ENCODE measurements at places on chromosomes 2 and 18.

DNA sequence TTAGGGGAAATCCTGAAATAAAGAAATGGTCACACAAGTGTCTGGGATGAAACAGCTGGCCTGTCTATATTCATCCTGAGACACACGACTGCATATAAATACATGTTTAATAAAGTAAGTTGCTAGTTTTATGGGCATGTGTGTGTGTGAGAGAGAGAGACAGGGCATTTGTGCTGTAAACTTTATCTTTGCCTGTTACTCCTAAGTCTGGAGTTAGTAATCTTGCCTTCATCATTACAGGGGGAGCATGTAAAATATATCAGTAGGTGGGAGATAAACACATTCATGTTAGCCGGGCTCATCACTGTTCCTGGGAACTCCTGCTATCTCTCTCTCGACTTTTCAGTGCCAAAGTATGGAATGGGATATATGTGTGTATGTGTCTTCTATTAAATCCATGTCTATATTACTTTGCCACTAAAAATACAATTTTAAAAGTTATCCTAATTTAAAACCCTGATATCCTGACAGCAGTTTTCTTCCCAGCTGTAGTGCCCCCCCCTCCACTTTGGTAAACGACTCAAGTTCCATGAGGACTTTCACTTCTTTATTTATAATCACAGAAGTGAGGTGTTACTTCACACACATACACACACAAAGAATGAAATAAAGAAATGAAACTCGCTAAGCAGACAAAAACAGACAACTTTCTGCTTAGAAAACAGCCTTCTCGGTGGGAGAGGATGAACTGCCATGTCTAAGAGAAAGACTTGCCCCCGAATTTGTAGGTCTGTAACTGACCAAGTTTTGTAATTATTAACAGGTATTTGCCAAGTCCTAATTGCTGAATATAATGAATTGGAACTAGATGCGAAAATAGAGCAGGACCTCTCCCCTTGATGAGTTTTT lies 947 bp downstream of the ZEB2 start:
- DNase-seq = no peak

DNA sequence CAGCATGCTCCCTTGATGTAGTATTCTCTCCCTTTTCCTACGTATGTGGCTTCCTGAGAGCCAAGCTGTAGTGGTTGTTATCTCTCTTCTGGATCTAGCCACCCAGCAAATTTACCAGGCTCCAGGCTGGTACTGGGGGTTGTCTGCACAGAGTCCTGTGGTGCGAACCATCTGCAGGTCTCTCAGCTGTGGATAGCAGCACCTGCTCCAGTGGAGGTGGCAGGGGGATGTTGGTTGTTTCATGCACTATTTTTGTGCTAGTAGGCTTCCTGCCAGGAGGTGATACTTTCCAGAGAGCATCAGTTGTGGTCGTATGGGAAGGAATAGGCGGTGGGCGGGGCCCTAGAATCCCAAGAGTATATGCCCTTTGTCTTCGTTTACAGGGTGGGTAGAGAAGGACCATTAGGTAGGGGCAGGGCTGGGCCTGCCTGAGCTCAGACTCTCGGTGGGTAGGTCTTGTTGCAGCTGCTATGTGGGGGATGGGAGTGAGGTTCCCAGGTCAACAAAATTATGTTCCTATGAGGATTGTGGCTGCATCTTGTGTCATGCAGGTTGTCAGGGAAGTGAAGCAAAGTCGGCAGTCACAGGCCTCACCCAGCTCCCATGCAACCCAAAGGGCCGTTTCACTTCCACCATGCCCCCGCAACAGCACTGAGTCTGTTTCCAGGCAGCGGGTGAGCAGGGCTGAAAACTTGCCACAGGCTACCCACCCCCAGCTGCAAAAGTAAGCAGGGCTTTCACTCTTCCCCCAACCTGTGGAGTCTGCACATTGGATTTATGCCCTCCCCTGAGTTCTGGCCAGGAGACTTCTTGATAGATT lies 1139.5 kb downstream of the BCL11A start:
- peak; percentile 87 for DNase-seq

DNA sequence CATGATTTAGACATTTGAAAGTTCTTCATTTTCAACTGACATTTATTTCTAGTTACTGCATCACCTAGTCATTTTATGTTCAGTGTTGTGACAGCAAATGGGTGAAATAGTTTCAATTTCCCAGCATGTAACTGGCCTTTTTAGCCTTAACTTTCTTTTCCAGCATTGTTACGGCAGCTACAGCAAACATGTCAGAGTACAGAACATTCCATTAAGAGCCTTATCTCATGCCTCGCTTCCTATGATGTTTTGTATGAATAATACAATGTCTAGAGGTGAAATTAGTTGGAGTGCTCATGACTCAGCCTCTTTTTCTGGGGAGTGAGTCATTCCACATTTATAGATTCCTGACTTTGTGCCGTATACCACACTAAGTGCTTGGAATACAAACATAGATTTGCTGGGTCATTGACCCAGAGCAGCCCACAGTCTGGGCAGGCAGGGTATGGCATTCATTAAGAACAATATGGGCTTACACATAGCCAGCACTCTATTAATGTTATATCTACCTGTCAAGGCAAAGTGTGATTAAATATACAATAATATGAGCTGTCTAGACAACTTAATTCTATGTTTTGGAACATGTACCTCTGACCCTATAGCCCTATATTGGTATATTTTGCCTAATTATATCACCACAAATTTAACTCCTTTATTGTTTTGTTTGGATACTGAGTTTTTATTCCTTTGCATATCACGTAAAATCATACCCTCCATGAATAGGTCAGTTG lies 72.2 kb downstream of the MAP2 start:
- no peak for DNase-seq

DNA sequence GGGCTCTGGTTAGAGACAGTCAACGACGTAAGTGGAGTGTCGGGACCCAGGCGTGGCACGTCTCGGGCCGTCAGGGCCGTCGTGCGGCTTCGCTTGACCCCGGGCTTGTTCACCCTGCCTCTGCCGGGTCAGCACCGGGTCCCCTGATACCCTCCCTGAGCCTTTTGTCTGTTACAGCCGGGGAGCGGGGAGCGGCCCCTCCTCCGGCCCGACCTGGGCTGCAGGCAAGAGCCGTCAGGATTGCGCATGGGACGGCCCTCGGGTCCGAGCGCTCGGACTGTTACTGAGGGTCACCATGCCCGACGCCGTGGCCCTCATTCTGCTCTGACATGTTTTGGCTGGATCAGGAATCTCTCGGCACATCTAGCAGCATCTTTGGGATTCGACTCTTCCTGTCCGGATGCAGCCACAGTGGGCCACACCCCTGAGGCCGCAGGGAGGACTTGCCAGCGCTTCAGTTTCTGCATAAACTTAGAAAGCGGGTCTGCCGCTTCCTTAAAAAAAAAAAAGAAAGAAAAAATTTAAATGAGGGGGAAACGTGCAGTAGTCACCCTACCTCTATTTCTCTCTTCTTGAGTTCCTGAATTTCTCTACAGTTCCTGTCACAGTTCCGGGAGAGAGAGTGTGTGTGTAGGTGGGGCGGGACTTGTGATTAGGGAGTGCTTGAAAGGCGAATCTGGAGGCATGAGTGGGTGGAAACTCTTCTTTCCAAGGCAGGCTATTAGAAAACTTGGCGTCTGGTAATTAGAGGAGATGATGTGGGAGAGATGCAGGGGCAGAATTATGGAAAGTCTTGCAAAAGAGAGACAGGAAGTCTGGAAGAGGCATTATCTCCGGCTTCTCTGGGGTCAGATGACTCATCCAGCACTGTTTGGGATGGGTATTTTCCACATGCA lies 909 bp downstream of the TMEM87B start:
- peak; percentile 4 for DNase-seq

DNA sequence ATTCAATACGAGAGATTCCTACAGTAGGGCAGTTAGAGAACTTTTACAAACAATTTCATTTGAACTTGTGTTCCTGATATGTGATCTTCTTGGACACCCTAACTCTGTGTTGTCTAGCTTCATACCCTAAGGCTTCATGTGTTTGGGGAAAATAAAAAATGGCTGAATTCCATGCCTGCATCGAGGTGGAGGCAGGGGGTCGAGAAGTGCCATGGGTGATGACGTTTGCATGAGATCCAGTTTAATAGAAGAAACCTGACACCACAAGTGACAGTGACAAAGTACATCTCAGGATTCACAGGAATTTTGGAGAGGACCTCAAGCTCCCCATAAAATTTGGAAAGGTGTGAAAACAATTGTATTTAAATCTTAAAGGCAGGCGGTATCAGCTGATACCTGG lies 169.2 kb upstream of the NABP1 start:
- DNase-seq = no peak

DNA sequence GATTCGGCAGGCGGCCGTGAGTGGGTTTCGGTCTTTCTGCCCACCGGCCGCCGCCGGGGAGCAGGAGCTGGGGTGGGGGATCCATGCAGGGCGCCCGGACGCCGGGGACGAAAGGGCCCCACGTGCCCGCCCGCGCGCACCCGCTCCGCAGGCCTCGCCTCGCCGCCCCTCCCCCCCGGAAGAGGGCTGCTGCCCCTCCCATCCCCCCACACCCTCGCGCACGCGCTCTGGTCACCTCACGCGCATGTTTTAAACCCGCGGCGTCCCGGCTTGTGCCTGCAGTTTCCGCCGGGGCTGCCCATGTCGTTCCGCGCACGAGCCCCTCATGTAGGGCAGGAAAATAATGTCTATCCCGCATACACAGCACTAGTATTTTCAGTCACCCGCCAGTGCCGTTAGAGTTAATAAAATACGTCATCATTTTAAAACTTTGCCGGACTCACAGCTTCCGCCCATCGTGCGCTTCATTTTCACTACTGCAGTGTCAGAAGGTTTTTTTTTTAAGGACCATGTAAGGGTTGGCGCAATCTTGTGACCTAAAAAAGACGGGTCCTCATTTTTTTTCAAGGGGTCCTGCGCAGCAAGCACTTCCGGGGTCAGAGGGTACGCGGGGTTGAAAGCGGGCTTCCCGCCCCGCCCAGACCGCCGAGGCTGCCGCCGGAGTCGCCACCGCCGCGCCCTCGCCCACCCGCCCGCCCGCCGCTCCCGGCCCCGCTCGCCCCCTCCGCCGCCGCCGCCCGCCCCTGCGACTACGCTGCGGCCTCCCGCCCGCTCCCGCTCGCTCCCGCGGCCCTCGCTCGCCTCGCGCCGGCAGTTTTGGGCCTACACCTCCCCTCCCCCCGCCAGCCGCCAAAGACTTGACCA lies at the start of gene PCBP1:
Gene PCBP1 (plus strand): TSS at position 640 of the 864 bp plus-strand sequence. CDS start 267 bp downstream, outside the sequence.
- peak; percentile 92 for DNase-seq

DNA sequence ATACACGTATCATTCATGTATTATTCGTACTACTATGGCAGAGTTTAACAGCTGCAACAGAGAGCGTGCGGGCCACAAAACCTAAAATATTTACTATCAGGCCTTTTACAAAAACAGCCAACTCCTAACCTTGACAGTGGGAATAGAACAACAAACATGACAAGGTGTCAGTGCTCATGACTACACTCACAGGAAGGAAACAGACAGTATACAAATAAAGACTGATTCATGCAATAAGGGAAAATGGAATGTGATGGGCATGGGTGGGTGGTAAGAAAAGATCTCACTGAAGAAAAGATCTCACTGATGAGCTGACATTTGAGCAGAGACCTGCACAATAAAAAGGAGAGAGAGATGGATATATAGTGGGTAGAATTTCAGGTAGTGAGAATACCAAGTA lies 347.8 kb downstream of the ALK start:
- no peak for DNase-seq

DNA sequence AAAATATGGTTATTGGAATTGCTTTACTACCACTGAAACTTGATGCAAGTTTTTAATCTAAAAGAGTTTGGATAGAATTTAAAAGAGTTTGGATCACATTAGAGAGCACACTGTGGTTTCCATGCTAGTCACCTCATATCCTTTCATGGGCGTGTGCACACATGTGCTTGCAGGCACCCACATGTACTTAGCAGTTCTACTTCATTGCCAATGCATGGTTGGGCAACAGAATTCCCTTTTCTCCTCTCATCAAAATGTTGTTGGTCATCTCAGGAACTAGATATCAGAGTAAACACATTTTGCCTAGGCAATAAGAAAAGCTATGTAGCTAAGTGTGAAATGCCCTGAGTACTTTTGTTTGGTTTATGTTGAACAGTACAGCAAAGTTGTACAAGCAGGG lies 254.1 kb upstream of the RASGRP3 start:
- DNase-seq = no peak

DNA sequence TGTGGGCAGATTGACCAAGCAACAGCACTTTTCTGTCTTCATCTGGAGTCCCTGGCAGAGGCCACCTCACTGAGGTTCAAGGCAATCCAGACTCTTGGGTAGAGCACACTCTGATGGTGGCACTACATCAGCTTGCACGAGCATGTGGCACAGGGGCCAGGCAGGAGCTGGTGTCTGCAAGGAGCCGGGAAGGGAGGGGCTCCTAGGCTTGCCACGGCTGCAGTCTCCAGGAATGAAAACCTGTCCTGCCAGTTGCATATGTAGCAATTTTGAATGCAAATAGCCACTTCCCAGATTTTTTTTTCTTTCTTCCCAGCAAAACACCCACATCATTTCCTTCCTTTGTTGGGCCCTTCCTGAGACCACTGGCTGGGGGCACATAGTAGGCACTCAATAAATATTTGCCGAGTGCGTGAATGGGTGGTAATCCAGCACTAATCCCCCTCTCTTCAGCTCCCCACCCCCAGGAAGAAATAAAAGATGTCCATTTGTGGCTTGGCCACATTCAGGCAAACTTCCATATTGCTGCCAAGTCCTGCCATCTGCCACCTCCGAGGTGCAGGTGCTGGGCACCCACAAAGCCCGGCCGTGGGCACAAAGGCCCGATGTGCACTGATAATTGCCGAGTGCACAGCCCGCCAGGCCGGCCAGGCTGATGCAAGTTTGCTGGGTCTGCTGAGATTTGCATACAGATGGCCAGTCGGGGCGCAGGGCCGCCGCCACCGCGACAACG lies 72.4 kb downstream of the MYCN start:
- no peak for DNase-seq

DNA sequence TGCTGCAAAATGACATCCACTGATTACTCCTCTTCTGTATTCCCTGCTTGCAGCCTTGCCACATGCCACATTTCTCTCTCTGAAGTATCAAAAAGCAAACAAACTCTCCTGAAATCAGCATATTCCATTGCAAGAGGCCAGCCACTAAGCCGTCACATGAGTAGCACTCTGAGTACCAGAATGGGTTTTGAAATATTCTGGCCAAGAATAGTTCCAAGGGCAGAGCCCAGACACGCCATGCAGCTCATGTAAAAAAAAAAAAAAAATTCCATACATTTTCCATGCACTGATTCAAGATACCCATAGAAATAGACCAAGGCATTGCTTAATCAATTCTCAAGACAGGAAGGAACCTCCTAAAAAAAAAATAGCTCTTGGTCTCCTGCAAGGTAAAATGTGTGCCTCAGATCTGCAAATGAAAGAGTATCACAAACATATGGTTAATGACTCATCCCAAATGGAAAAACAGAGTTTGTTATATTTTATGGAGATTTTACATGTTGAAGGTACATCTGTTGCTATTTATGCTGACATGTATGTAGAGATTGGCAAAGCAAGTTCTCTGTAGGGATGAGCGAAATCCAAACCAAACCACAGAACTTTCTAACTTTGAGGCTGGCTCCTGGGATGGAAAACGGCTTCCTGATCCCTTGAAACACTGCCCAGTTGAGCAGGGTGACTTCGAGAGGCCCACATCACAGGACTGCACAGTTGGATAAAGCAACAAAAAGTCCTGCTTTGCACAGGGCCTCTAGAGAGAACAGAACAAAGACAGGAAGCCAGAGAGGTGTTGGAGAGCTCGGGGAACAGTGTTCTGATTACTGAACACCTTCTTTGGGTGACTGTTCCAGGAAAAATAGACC lies 346.2 kb downstream of the ZNF521 start:
- no peak for DNase-seq

Data from NCI-H1436 (cell line).